ENCODE measurements at places on chromosomes 3 and 15.

DNA sequence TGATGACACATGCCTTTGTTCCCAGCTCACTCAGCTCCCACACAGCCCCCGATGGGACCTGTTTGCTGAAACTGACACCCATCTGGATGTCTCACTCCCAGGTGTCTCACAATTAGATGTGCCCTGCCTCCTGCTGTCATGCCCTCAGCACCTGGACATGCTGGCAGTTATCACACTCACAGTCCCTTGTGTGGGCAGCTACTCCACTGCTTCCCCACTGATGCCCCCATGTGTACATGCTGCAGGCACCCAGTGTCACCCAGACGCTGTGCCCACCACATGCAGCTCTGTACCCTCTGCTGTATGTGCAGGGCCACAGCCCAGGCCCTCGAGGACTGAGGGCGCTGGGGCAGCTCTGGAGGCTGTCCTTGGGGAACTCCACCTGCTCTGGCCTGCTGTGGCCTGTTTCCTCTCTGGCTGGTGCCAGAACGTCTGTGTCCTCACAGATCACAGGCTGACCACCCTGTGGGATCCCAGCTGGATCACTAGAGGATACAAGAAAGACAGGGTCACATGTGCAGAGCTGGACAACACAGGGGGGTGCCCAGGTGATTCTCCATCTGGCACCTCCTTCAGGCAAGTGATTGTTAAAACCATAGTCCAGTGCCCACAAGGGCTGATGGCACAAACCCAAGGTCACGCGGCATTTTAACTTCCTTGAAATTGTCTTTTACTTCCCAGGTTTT is 14.0 kb downstream of the C3orf22 start:
- DNase-seq, result no peak

DNA sequence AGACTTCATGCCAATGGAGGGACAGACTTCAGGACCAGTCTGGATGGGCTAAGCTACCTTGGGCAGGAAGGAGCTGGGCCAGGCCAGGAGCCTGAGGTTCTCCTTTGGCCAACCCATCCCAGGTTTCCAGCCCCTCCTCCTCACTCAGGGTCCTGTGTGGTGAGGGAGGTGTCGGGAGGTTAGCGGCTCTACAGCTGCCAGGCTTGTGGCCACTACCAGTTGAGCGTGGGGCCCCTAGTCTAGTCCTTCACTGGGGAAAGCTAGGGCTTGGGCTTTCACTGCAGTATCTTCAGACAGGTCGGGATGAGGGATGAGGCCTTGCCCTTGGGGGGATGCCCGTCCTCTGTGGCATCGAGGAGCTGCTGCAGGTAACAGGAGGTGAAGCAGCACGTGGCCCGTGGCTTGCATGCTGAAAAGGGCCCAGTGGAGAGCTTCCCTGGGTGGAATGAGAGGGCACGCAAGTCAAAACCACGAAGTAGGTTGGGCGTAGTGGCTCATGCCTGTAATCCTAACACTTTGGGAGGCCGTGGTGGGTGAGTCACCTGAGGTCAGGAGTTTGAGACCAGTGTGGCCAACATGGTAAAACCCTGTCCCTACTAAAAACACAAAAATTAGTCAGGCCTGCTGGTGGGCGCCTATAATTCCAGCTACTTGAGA is 8.5 kb upstream of the FANCD2 start:
- DNase-seq, result no peak

- no peak for DNase-seq
Measured at GRCh38 chr3:4794331-4794730, 184.9 kb upstream of the BHLHE40 start.

GRCh38 chr15:67784090-67784781 is 41.1 kb upstream of the SKOR1 start:
- no peak for DNase-seq

GRCh38 chr3:146884721-146885120 is 279.6 kb upstream of the PLSCR5 start:
- DNase-seq, result no peak

GRCh38 chr3:145959457-145960088 is 201.4 kb downstream of the PLOD2 start:
- DNase-seq, result no peak

DNA sequence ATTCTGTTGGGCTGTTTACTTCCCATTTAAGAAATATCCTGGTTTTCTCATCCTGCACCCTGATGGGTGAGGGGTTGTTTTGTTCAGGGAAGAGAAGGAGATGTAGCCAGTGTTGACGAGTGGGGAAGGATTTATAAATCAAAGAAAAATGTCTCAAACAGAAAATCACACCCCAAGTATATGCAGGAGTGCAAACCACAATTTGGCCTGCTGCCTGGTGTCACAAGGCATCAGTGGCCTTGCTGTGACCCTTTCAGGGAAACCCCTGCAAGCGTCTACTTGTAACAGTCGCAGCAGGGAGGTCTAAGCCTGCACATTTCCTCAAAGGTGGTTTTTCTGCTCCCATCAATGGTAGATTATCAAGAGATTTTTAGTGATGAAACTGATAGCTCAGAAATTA is 132.6 kb upstream of the LRRN1 start:
- no peak for DNase-seq

GRCh38 chr3:196235452-196236122 is 19.3 kb downstream of the SLC51A start:
- no peak for DNase-seq

DNA sequence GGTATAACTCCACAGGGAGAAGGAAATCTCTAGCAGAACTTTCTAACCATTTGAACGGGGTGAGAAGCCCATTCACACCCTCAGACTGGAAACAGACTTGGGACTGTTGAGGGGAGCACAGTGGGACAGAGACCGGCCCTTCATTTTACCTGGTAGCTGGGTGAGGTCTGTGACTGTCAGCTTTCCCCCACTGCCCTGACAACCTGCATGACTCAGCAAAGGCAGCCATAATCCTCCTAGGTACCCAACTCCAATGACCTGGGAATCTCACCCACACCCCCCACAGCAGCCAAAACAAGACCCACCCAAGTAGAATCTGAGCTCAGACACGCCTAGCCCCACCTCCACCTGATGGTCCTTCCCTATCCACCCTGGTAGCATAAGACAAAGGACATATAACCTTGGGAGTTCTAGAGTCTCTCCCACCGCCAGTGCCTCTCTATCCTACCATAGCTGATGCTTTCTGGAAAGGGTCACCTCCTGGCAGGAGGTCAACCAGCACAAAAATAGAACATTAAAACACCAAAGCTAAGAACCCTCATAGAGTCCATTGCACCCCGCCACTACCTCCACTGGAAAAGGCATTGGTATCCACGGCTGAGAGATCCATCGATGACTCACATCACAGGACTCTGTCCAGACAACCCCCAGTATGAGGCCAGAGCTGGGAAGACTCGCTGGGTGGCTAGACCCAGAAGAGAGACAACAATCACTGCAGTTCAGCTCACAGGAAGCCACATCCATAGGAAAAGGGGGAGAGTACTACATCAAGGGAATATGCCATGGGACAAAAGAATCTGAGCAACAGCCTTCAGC is 28.0 kb downstream of the SENP7 start:
- DNase-seq, result no peak

DNA sequence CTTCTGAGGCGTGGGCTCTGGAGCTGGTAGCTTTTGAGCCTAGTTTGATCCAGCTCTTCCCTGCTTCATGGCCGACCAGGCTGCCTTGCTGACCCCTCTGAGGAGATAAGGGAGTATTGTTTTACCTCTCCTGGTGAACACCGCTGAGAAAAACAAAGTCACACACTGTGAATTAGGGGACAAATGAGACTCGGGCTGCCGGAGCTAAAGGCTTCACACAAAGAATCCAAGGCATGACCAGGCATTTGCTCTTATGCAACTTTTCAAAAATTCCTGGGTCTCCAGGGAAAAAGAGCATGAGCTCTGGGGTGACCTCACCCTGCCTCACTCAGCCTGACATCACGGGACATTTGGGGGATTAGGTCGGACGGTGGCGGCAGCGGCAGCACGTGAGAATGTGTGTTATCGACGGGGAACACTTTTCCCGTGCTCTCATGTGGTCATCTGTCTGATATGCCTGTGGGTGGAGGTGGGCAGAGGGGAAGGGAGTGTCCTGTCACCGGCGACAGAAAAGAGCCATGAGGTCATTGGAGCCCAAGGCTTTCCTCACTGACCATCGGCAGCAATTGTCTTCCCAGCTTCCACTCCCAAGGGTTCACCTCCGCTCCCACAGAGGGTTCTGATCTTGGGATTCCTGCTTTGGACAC is 61.0 kb downstream of the TMEM44 start:
- DNase-seq, result no peak

- DNase-seq, result no peak
Measured at GRCh38 chr3:112685420-112685819, 44.5 kb upstream of the CCDC80 start.

DNA sequence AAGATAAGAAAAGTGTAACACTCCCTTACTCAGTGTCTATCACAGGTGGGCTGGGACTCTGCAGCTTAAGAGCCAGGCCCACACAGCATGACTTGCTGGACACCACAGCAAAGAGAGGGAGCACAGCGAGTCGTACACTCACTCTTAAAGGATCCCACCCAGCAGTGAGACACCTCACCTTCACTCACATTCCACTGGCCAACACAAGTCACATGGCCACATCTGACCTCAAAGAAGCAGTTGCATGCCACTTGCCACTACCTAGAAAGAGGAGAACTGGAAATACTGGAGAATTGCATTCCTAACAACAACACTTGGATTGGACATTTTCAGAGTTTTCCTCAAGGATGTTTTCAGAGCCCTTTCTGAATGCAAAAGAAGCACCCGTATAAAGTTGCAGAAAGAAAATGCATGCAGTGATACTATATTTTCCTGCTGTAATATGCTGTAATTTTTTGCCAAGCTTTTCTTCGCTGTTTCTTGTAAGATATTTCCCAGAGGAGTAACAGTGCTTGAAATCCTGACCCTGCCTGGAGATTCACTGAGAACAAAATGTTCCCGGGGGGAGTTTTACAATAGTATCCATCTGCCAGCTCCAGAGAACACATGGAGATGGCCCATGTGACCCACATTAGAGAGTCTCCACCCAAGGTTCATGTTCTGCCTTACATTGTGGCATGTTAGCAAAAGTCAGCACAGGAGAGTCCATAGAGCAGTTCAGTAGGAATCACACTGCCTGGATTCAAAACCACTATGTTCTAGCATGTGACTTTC is 42.2 kb downstream of the TRIM42 start:
- no peak for DNase-seq

DNA sequence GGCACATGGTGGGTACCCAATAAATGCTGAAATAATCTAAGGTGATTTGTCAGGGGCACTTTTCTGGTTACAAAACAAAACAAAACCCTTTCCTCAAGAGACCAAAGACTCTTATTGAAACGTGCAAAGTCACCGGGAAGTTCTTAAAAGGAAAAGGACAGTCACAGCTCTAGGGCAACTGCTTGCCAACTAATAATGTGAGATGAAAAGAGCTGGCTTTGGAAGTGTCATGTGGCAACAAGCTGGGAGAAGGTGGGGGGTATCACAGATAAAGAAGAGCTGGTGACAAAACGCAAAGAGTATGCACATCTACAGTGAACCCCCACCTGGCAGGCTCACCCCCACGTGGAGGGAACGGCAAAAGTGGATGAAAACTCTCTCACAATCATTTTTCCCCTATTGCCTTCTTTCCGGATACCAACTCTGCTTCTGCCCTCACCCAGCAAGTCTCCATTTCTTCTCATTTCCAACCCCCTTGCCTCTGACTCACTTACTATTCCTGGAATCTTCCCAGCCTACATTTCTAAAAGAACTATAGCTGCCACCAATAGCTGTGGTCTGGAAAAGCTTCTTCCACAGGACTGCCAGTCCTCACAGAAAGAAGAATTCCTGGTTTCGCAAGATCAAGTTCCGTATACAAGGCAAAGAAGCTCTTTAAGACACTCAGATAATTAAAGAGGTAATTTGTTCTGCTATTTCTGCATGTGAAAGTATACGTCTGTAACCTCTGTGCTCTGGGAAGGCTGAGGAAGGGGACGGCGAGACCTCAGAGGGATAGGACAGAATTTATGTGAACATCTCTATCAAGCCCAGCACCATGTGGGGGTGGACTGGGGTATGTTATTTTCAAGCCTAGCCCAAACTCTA is 21.8 kb upstream of the ANPEP start:
- no peak for DNase-seq

GRCh38 chr3:117586161-117586560 is 876.6 kb downstream of the TUSC7 start:
- DNase-seq, result no peak

- DNase-seq, result no peak
Measured at GRCh38 chr3:17771177-17772017, 29.0 kb upstream of the TBC1D5 start.

- DNase-seq, result no peak
Measured at GRCh38 chr15:66629817-66630576, 64.2 kb upstream of the LCTL start.

- no peak for DNase-seq
Measured at GRCh38 chr15:33358306-33358705, 47.5 kb downstream of the RYR3 start.

DNA sequence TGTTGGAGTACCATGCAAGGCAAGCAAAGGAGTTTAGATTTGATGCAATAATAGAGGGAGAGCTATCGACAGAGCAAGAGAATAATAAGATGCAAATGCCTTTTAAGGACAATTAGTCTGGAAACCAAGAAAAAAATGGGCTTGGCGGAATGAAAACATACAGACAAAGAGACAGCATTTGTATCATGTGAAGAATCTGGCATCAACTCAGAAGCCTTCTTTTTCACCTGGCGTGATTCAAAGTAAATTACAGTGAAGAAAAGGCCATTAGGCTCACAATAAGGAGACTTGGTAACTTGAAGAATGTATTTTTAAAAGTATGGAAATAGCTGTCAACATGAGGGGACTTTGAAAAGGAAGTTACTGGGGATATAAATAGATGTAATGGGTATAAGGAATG is 521.2 kb upstream of the GOLIM4 start:
- no peak for DNase-seq

GRCh38 chr3:188497021-188497420 is 343.1 kb downstream of the LPP start:
- no peak for DNase-seq

DNA sequence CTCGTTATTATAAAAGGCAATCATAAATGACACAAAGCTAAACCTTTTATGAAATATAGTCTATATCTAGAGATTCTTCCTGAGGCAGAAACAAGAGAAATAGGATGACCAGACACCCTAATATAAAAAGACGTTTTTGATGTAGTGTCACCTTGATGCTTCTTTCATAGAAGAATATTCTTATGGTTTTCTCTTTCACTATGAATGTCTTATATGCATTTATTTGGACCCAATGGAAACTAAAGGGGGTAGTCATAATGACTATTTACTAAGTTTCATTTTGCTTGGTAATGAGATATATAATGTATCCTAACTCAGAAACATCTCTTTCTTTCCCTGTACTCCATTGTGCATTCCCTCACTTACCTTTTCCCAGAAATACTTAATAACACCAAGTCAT is 393.9 kb downstream of the RAP2B start:
- DNase-seq, result no peak

DNA sequence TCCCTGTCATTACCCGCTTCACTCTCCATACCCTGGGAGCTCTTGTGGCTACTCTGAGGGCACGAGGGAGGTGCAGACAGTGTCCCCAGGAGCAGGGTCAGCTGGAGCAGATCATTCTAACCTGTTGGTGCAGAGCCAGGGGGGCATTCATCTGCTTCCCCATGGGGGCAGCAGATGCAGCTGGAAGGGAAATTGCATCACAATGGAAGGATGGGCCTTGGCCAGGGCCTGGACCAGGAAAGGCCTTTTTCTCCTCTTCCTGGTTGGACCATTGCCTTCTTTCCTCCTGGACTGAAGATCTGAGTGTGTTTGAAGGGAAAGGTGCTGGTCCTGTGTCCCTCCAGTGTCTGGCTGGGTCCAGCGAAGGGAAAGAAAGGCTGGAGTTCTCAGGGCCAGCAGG is 55.7 kb downstream of the EPHB1 start:
- DNase-seq, result no peak

GRCh38 chr3:139107424-139108252 is 62.9 kb upstream of the PRR23C start:
- DNase-seq, result no peak

All from stimulated activated CD8-positive, alpha-beta memory T cell treated with anti-CD3 and anti-CD28 coated beads, Interleukin-2, amount 100 ng/mL, for 1 hour (primary cell).